ENCODE measurements at places on chromosomes 3 and 15. TPM values are rescaled to one million over a fixed set of nuclear protein-coding genes. Genes with fewer than 3 reads are reported as not detected.

SLC9C1 gene
- polyA plus RNA-seq = not detected

CCDC54 gene
- not detected for polyA plus RNA-seq

HDC gene
- 1.4 TPM for polyA plus RNA-seq

CCDC39 gene
- 1.9 TPM for polyA plus RNA-seq

AGTR1 gene
- polyA plus RNA-seq = 2.9 TPM

UPK1B gene
- polyA plus RNA-seq = 2.1 TPM

CLRN1 gene
- not detected for polyA plus RNA-seq

SUMF1 gene
- 11.6 TPM for polyA plus RNA-seq

TUSC7 gene
- not detected for polyA plus RNA-seq

ARMC8 gene
- polyA plus RNA-seq = 14.2 TPM

SERPINI2 gene
- 2.4 TPM for polyA plus RNA-seq

SYNPR gene
- not detected for polyA plus RNA-seq

ANKRD63 gene
- polyA plus RNA-seq = not detected

PRTG gene
- polyA plus RNA-seq = 2.8 TPM

MAP2K1 gene
- polyA plus RNA-seq = 57.6 TPM

All from lung (tissue), 17 donors.